Stimulated activated CD4-positive, alpha-beta T cell treated with anti-CD3 and anti-CD28 coated beads, Interleukin-12 subunit alpha, Interleukin-12 subunit beta, amount 100 ng/mL, for 24 hours (primary cell): ENCODE measurements at places on chromosomes 5 and 9.
A peak's percentile ranks its signal among the peaks of the same experiment; 100 is the strongest.

- DNase-seq: no peak
Observed at GRCh38 chr5:116411101-116411571, 163.5 kb downstream of the SEMA6A start.

GRCh38 chr9:20478786-20479185 is 143.5 kb downstream of the MLLT3 start:
- DNase-seq: no peak

DNA sequence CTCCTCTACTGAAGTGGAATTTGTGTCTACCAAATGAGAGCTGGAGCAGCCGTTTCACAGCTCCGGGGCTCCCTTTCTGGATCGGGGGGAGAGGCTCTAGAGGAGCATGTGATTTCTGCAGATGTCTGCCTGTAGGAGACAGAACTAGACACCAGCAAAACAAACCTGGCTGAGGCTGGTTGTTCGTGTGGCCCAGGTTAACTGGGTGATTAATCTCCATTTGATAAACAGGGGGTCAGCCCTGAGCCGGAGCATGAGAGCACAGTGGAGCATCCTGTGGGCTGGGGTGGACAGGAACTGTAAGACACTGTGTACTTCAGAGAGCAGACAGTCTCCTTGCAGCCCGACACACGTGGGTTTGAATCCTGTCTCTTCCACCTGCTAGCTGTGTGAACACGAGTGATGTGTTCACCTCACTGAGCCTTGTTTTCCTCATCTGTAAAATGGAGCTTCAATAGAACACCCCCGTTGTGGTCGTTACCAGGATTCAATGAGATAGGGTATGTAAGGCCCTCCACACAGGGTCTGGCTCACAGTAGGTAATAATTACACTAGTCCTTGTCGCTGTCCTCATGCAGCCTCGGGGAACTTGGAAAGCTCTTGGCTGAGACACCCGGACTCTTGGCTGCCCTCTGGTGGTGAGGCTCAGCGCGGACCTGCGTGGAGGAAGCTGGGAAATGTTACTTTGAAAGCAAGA is 12.9 kb downstream of the CXCL14 start:
- peak; percentile 54 for DNase-seq

DNA sequence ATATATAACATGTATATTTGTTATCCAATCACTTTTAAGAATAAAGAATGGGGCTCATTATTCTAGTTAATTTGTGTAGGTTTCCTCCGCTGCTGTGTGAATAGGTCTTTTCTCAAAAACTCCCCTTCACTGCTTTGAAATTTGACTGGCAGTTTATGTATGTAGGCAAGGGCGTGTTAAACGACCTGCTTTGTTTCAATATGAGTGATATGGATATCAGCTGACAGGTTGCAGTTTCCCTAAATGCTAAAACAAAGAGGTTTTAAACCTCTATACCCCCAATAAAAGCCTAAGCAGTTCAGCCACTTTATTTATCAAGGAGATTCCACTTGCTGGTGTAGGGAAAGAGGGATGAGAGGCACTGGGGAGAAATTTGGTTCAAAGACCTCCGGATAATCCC is 159.6 kb downstream of the TMEM167A start:
- DNase-seq: no peak

GRCh38 chr9:135146241-135146640 is 58.8 kb downstream of the OLFM1 start:
- DNase-seq: no peak

DNA sequence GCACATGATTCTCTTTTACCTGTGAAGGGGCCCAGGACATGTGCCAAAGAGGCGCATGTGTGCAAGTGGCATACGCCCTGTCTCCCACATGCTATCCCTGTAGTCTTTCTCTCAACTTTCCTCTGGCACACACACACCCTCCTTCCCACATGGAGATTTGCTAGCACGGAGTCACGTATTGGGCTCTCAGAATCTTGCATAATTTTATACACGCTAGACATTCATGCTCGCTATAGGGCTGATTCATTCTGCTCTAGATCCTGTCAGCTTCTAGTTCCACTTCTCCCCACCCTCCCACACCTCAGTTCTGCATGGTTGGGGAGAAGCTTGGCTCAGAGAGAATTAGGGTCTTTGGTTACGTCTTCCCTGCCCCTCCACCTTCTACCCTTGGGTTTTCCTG is 72.8 kb downstream of the CD180 start:
- DNase-seq: no peak

- no peak for DNase-seq
Observed at GRCh38 chr9:128995791-128996190, 32.3 kb downstream of the SH3GLB2 start.

DNA sequence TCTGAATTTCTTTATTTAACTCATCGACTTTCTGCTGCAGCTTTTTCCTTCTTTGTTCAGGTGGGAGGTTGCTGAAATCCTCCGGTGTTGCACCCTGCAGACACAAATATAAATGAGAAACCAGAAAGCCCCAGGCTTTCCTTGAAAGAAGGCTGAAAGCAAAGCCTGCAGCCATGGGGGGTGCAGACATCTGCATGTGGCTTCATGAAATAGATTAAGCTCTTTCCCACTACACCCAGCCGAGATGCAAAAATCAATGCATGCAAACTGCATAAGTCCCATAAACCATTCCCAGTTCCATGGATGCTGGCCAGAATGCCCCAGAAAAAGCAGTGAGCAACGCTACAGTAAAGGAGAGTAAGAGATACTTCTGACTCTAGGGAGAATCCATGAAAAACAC is 73.6 kb downstream of the USP20 start:
- DNase-seq: no peak

GRCh38 chr5:131406975-131407638 is 143.3 kb downstream of the CDC42SE2 start:
- DNase-seq: no peak

DNA sequence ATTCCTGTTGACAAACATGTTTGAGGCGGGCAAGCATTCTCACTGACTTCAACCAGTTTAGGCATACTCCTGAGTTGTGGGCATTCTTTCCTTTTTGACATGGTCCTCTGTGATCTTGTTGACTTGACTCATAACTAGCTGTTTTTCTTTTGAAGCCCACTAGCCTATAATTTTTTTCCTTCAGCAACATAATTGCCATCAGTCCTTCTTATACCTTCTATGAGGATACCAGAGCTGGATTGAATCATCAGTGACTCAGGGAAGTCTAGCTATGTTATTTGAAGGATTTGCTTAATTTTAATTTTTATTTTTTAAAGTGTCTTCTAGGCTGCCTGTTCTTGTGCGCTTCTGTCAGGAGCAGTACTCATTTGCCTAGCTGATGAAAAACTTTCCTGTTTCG is 259.5 kb downstream of the NR3C1 start:
- DNase-seq: no peak

GRCh38 chr5:141150224-141150992 is 551 bp downstream of the PCDHB6 start:
- DNase-seq: no peak

DNA sequence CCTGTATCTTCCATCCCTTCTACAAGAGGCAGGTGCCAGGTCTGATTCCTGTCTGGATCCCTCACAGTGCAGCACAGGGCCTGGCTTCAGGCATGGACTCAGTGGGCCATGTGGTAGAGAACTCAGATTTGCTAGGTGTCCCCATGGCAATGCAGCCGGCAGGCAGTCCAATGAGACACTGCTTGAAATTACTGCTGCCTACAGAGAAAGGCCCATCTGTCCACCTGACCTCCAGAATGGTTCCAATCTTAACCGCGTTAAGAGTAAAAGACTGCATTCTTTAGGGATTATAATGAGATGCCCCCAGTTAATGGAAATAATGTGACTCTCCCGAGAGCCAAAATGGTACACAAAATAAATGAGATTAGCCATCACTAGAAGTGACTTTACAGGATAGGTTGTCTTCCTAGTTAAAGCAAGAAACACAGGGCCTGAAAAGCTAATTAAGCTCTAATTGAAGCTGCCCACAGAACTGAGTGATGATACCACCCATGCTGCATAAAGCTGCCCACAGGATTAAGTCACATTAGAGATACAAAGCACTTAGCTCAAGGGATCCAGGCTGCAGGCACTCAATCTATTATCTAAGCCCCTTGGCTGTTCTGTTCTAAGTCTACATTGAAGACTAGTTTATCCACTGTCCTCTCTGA is 11.4 kb downstream of the FAM193B start:
- DNase-seq: no peak

- no peak for DNase-seq
Observed at GRCh38 chr5:116480894-116481510, 93.6 kb downstream of the SEMA6A start.

- no peak for DNase-seq
Observed at GRCh38 chr5:79173626-79174025, 62.0 kb downstream of the BHMT start.

GRCh38 chr9:6089300-6089699 is 73.9 kb upstream of the RANBP6 start:
- DNase-seq: no peak

- DNase-seq: no peak
Observed at GRCh38 chr5:138722544-138723177, 30.6 kb upstream of the CTNNA1 start.

GRCh38 chr5:67506241-67506640 is 309.6 kb upstream of the CD180 start:
- DNase-seq: no peak

GRCh38 chr9:95103281-95103771 is 214.2 kb downstream of the FANCC start:
- DNase-seq: no peak

DNA sequence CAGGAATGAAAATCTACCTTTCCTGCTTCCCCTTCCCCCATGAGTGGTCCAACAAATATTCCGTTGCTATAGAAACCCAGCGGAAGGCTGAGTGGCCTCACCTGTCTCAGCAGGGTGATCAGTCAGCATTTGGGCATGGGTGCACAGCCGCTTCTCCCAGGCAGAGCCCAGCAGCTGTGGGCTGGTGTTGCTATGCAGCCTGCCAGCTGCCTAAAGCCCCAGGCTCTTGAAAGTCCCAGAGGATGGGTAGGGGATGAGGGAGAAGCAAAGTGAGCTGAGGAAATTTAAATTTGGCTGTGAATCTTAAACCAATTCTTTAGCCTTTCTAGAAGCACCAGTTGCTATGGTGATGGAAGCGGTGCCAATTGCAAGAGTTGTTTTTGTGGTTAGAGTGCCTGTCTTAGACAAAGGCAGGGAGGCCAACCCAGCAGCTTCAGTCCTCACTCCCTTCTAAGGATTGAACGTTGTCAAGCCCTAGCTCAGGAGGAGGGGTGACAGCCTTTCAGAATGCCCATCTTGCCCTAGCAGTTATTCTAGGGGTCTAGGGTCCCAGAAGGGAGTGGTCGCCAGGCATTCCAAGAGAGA is 151.5 kb upstream of the PITX1 start:
- DNase-seq: no peak

- DNase-seq: no peak
Observed at GRCh38 chr9:14961372-14962068, 51.3 kb upstream of the FREM1 start.

DNA sequence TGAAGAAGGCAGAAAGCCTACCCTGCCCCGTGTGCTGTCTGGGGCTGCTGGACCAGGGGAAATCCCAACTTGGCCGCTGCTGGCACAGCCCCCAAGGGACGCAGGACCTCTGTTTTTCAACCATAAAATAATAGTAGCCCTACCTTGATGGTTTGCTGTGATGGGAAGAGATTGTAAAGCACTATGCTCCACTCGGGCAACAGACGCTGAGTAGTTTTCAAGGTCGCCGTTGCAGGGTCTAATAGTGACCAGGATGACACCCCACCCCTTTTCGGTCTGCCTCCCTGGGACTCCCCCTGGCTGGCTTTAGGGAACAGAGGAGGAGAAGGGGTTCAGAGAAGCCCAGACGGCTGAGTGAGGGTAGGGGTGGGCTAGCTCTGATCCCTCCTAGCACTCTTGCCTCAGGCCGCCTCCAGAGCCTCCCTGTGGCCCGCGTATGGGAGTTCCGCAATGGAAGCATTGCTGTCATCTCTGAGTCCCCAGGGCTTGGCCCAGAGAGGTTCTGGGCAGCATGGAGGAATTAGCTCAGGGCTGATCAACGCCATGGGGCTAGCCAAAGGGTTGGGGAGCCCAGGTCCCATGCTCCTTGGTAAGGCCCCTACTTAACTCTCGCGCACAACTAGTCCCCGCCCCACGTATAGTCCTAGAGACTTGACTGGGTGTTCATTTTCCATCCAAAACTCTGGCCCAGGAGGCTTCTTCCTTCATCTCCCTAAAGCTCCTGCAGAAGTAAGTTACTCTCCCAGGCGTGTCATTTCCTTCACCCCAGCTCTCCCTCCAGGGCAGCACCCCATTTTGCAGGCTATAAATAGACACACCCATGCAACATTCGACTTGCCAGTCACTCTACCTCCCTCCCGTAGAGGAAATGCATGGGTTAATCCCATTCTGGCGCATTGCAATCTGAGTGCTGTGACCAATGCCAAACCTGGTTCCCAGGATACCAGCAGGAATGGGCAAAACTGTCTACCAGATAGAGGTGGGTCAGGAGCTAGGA is 1.1 kb upstream of the IRF1 start:
- no peak for DNase-seq

- DNase-seq: no peak
Observed at GRCh38 chr9:98381311-98382103, 126.1 kb upstream of the TBC1D2 start.

- no peak for DNase-seq
Observed at GRCh38 chr5:140951636-140952035, 14.6 kb upstream of the PCDHAC2 start.

DNA sequence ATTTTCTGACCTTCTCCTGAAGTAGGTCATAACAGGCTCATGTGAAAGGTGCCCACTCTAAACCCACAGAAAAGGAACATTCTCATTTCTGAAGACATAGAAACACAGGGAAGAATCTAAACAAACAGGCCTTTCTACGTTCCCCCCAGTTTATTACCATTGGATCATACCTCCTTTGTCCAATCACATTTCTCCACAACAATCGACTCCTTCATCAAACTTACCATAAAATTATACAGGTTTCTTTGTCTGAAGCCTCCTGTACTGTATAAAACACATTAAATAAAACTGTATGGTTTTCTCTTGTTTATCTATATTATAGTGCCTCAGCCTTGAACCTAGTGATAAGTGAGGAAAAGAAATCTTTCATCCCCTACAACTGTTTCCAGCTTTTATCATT is 340.7 kb downstream of the ENC1 start:
- no peak for DNase-seq

DNA sequence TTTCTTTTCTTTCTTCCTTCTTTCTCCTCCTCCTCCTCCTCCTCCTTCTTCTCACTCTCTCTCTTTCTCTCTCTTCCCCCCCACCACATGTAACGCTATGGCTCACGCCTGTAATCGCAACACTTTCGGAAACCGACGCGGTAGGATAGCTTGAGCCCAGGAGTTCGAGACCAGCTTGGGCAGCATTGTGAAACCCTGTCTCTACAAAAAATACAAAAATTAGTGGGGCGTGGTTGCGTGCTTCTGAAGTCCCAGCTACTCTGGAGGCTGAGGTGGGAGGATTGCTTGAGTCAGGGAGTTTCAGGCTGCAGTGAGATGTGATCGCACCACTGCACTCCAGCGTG is 736 bp upstream of the GLDC start:
- DNase-seq: no peak

- no peak for DNase-seq
Observed at GRCh38 chr5:177494346-177495195, 2.8 kb downstream of the PDLIM7 start.

GRCh38 chr9:113738893-113739604 is 137.1 kb upstream of the ZNF618 start:
- DNase-seq: no peak

- no peak for DNase-seq
Observed at GRCh38 chr9:92978345-92978875, 31.1 kb downstream of the FGD3 start.

- DNase-seq: no peak
Observed at GRCh38 chr5:38718771-38719391, 126.9 kb upstream of the OSMR start.
